Hippocampal formation (tissue), 2 donors: ENCODE measurements at places on chromosomes 6 and 20.

DNA sequence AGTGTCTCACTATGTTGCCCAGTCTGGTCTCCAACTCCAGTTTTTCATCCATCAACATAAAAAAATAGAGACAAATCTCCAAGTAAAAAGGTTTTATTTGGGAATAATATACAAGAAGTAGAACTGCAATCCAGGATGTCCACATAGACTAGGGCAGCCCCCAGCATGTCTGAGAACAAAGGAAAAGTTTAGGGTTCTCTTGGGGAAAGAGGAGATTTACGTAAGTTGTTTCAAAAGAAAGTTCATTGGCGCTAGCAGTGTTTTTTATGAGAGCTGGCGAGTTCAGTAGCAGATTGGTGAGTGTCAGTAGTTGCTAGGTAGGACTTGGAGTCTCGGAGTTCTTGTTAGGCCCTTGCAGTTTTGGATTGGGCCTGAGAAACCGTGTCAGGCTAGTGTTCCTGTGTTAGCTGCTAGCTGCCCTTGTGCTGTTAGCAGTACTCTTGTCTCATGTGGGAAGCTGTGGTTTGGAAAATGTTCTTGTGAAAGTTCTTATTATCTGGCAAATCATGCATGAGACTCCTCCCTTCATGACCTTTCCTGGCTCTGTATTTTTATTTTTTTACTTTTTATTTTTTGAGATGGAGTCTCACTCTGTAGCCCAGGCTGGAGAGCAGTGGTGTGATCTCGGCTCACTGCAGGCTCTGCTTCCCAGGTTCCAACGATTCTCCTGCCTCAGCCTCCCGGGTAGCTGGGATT lies 24.7 kb downstream of the TTLL9 start:
- peak; percentile 7 for DNase-seq

- no peak for DNase-seq
These were observed 59.2 kb upstream of the EYA2 start for GRCh38 chr20:46835418-46835817.

GRCh38 chr6:63440594-63440993 lies 120.8 kb upstream of the LGSN start:
- DNase-seq = no peak

- DNase-seq = no peak
These were observed 524.0 kb downstream of the TFAP2A start for GRCh38 chr6:9890893-9891292.

GRCh38 chr20:21387528-21387927 lies 9.8 kb downstream of the NKX2-4 start:
- DNase-seq = no peak

DNA sequence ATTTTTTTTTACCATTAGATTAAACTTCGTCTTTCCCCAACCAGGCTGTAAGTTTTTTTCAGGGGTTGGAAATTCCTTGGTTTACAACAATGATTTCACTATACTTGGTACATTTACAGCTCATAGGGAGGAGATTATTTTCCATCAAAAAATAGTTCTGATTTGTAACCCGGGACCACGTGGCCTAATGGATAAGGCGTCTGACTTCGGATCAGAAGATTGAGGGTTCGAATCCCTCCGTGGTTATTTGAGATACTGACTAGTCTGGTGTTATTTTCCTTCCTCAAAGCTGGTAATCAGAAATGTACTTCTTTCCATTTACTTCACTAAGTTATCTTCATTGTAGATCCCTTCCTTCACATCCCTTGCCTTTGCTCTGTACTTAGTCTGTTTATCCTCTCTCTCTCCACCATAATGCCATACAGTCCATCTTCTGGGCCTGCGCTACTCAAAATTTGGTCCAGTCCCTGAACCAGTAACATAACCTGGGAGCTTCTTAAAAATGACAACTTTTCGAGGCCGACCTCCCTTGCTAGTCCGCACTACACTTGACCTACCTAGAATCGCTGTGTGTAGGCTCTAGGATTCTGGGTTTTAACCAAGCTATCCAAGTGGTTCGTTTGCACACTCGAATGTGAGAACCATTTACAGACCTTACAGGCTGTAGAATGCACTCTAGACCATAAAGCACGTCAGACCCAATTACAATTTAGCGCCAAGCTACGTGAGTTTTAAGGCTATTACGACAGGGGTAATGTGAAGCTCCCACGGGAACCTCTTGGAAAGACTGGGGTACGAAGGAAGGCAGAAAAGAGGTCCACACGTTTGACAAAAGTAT lies 42.1 kb upstream of the BTN3A2 start:
- DNase-seq = no peak

DNA sequence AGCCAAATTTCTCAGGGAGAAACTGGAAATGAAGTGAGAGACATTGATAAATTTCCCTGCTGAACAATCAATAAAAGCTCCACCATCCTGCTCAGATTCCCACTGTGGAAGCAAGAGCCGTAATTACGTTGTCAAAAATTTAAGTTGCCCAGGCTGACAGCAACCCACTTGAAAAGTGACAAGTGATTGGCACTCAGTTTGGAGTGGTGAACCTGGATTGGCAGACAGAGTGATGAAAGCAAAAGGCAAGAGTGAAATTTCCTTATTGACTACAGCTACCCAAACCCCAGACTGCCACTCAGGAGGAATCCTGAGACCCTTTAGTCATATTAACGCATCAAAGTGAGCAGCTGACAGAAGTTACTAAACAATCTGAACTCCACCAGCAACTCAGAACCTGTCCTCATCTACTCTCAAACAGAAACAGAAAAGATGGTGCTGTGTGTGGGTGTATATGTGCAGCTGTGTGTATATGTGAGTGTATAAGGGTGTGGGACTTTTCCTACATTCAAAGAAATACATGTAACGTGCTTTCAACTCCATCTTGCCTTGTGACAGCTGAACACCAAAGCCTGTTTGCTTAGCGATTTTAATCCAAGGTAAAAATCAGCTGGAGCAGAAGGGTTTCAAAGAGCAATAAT lies 157.4 kb downstream of the PKHD1 start:
- no peak for DNase-seq

- no peak for DNase-seq
These were observed 158.1 kb downstream of the CDH26 start for GRCh38 chr20:60116128-60116909.

DNA sequence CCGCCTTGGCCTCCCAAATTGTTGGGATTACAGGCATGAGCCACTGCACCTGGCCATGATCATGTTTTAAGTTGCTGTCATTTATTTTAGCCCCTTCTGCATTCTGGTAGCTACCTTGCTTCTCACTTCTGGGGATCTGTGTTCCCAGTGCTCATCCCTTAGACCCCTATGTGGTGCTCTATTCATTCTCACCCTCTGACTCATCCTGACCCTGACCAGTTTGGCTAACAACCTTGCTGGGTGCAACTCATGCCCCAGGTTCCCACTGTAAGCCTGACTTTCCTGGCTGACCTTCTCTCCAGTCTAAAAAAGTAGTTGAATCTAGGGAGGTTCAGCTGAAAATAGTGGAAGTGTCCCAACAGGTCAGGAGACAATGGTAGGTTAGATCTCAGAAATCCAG lies 47.4 kb downstream of the NOX3 start:
- DNase-seq = no peak

DNA sequence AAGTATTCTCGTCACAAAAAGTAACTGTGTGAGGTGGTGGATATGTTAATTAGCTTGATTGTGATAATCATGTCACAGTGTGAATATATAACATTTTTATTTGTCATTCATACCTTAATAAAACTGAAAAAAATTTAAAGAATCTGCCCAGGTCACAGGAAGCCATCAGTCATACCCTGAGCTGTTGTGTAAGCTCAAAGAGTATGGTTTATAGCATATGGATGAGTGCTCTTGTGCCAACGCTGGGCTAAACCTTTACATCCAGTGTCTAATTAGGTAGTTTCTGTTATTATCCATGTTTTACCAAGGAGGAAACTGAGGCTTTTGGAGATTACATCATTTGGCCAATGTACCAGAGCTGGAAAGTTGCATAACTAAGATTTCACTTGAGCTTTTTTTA lies 11.4 kb downstream of the PKIG start:
- no peak for DNase-seq

- DNase-seq = no peak
These were observed 5.3 kb downstream of the FBXO5 start for GRCh38 chr6:152977556-152977955.

GRCh38 chr20:38066969-38067716 lies 33.6 kb downstream of the RPRD1B start:
- no peak for DNase-seq

- DNase-seq = no peak
These were observed 5.6 kb upstream of the SLC4A11 start for GRCh38 chr20:3244613-3245012.

- DNase-seq = no peak
These were observed 24.1 kb downstream of the HLA-B start for GRCh38 chr6:31332637-31333602.

DNA sequence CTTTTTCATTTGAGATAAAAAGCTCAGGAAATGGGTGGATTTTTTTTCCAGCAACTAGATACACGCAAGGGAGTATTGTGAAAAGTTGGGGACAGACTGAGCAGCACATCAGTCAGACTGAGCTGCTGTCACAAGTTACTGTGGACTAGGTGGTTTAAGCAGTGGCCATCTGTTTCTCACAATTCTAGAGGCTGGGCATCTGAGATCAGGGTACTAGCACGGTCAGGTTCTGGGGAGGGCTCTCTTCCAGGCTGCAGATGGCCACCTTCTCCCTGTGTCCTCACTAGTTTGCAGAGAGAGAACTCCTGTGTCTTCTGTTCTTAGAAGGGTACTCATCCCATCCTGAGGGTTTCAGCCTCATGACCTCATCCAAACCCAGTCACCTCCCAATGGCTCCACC lies 178.3 kb downstream of the SYNDIG1 start:
- DNase-seq = no peak

DNA sequence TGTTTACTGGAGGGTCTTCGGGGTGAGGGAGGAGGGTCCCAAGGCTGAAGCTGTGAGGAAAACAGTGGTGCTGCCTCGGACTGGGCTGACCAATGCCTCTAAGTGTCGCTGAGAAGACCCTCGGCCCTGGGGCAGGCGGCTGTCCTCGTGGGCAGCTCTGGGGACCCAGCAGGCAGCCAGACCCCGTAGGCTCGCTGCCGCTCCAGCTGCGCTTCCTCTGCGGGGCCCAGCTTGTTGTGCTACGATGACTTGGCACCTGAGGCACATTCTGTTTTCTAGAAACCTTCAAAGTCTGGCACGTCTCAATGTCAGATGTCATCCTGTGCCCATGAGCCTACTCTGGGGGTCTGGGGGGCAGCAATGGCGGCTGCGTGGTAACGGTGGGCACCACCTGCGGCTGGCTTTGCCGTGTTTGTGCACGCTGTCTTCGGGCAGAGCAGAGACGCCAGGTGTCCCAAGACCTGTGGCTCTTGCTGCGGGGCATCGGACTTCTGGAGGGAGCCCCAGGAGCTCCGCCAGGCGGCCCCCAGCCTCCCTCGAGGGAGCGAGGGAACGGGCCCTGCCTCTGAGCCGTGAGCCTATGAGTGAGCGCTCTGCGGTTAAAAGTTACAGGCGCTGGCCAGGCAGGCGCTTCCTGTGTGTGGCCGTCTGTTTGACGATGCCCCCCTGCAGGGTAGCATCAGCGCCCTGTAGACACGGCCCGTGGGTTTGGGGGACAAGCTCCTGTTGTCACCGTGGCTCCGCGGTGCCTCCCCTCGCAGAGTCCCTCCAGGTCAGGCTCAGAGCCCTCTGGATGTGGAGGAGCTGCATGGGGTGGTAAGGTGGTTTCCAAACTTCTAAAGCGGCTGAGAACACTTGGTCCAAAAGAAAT lies 6.8 kb downstream of the SLC17A9 start:
- no peak for DNase-seq

DNA sequence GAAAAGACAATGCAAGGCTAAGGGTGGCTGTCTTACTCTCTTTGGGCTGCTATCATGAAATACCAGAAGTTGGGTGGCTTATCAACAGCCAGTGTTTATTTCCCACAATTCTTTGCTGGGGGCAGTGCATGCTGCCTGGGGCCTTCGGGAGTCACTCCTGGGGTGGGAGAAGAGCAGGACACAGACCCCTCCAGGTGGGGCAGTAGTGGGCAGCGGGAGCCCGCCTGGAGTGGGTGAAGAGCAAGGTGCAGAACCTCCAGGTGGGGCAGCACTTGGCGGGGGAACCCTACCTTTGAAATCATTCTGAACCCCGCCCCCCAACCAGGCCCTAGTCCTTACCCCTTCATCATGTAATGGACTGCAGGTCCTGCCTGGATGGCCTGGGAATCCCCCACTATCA lies 69.6 kb upstream of the THBS2 start:
- no peak for DNase-seq

- DNase-seq = no peak
These were observed 86.7 kb downstream of the MKKS start for GRCh38 chr20:10347086-10347880.

DNA sequence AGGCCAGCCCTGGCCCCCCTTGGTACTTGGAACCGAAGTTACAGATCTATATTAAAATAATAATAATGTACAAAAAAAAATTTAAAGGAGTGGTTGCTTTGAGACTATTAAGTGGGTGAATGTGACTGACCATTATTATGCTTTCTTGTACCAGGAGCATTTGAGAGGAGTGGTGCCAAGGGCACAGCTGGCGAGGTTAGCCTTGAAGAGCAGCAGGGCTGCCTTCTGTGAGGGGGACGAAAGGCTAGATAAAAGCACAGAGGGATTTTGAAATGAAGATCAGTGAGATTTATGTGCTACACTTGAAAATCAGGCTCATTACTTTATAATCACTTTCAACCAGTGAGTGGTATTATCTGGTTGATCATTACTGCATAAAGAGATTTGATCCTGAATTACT lies 48.6 kb downstream of the FIG4 start:
- DNase-seq = no peak

DNA sequence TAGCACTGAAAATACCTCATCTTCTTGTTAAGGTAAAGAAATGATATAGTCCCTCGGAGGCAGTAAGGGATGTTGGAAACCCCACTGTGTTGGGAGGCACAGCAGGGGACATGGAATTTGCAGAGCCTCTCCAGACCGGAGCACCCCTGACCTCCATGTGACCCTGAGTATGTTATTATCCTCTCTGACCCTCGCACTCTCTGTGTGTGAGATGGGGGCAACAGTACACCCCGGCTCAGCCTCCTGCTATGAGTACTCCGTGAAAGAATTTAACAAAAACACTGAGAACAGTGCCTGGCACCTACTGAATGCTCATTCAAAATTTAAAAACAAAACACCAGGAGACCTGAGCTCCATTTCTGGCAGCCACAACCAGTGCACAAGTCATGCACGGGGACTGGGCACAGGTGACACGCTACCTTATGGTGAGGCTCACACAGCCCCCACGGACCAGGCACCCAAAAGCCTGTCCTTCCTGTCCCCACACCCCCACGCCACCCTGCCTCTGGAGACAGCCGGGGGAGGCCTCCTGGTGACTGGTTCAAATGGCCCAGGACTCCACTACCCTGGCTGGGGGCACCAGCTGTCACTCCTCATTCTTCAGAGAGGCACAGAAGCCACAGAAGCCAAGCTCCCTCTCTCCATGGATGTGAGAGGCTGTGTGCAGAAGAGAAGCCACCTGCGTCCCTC lies 6.1 kb downstream of the NINL start:
- DNase-seq = no peak

GRCh38 chr6:111806165-111806547 lies 67.1 kb downstream of the FYN start:
- DNase-seq = no peak
